ENCODE measurements at places on chromosomes 4 and X. TPM values are rescaled to one million over a fixed set of nuclear protein-coding genes. Genes with fewer than 3 reads are reported as not detected.

ADH1C gene
- polyA plus RNA-seq, result 0.88 TPM

CENPI gene
- polyA plus RNA-seq, result 5.0 TPM

USP17L17 gene
- polyA plus RNA-seq, result not detected

FMR1NB gene
- not detected for polyA plus RNA-seq

FAM193A gene
- polyA plus RNA-seq, result 7.8 TPM

ARMCX1 gene
- polyA plus RNA-seq, result 40.5 TPM

KIAA1210 gene
- not detected for polyA plus RNA-seq

BEND2 gene
- not detected for polyA plus RNA-seq

All from AG04450 (cell line).